ENCODE measurements at places on chromosomes 7 and 10.

DNA sequence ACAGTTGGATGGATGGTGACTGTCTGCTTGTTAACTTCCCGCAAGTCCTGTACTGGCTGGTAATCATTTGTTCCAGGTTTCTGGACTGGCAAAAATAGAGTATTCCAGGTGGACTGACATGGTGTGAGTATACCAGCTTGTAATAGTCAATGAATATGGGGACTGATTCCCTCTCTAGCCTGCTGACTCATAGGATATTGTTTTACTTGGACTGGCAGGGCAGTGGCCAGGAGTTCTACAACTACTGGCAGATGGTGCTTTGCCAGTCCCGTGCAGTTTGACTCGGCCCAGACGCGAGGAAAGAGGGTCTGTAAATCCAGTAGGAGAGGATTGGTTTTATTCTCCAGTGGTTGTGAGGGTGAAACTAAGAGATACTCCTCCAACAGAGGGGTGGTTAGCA is 78.0 kb downstream of the PRR15 start:
- no peak for DNase-seq

DNA sequence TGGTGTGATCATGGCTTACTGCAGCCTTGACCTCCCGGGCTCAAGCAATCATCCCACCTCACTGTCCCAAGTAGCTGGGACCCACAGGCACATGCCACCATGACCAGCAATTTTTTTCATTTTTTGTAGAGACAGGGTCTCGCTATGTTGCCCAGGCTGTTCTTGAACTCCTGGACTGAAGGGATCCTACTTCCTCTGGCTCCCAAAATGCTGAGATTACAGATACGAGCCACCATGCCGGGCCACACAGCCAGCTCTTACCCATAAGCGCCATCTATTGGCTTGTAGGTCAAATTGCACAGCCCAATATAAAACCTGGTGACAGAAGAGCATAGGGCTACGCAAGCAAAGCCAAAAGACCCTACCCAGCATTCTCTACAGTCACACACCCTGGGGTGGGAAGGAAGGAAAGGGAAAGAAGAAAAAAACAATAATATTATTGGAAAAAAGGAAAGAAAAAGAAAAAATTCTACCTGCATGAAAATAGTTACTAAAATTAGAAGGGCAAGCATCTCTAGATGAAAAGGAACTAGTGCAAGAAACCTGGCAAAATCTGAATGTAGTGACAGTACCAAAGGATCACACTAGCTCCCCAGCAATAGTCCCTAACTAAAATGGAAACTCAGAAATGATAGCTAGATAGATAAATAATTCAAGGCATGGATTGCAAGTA is 29.4 kb upstream of the AMPH start:
- peak; percentile 25 for DNase-seq

GRCh38 chr7:23117841-23118240 is 12.3 kb downstream of the KLHL7 start:
- DNase-seq, result no peak

DNA sequence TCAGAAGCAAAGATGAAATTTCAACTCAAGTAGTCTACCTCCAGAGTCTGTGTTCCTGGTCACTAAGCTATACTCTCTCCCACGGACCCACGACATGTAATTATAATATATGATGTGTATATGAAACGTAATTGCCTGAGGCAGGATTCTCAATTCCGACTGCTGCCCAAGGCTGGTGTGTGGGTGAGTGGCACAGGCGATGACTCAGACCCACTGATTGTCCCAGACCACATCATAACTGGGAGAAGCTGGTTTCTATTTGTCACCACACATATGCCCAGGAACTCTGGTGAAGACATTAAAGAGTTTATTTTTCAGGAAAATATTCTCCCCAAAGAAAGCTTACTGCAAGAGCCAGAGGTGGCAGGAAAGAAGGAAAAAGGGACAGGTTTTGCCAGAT is 219.3 kb downstream of the JAZF1 start:
- DNase-seq, result no peak

GRCh38 chr10:49615721-49616120 is 1.9 kb downstream of the CHAT start:
- no peak for DNase-seq

GRCh38 chr10:24897326-24897926 is 55.0 kb downstream of the PRTFDC1 start:
- DNase-seq, result no peak

- DNase-seq, result no peak
Measured at GRCh38 chr10:33666686-33667480, 332.4 kb upstream of the NRP1 start.

- no peak for DNase-seq
Measured at GRCh38 chr10:22443175-22443901, 98.0 kb downstream of the SPAG6 start.

GRCh38 chr10:17814973-17815372 is 5.8 kb downstream of the MRC1 start:
- no peak for DNase-seq

DNA sequence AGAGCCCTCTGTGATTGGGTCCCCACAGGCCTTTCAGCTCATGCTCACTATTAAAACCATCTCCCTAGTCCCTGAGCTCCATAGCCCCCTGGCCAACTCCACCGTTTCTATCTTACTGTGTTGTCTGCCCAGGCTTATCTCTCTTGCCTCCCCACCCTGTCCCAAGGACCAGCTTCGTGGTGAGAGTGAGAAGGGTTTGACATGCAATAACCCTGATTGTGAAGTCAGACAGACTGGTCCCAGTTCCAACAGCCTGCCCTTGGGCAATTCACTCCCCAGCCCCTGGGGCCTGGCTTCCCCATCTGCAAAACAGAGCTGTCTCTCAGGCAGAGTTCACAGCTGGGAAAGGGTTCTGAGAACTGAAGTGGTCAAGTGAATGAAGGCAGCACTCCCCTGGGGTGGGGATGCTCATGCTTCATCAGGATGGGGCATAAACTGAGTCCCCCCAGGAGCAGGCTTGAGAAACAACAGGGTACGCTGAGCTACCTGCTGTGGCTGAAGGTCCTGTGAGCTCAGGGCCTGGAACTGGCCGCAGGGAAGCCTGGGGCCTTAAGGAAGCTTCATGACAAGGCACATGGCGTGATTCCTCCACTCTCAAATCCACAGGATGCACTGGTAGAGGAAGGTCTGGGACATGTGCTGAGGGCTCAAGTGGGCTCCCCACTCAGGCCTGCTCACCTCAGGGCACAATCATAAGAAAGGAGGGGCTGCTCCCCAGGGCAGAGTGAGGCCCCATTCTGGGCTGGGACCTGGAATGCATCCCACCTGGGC is 1.8 kb upstream of the PPIF start:
- peak; percentile 16 for DNase-seq

GRCh38 chr7:7970531-7971307 is 2.1 kb downstream of the GLCCI1 start:
- no peak for DNase-seq

DNA sequence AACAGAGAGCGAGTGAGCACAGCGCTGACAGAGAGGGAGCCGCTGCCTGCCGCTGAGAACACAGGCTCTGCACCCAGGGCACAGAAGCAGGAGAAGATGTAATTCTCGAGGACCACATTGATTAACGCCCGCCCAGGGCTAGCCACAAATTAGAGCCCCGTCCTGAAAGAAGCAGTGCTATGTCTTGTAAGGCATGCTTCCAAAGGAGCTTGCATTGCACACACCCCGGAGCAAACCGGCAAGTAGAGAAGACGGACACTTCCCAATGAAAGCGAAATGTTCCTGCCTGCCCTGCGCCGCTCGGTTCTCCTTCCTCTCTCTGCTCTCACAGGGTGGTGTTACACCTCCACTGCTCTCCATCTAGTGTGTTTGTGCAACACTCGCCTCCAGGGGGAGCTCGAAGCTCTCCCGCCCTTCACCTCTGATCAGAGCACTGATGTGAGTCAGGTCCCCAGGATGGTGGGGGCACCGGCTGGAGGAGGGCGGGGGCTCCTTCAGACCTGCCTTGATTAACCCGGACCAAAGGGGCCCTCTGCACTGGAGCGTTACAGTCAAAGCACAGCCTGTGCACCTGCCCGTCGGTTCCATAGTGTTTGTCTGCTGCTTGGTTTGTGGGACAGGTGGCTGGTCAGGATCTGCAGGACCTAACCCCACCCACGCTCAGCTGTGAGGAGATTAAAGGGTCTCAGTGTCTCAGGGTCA is 316.5 kb downstream of the ADARB2 start:
- DNase-seq, result peak; percentile 81

DNA sequence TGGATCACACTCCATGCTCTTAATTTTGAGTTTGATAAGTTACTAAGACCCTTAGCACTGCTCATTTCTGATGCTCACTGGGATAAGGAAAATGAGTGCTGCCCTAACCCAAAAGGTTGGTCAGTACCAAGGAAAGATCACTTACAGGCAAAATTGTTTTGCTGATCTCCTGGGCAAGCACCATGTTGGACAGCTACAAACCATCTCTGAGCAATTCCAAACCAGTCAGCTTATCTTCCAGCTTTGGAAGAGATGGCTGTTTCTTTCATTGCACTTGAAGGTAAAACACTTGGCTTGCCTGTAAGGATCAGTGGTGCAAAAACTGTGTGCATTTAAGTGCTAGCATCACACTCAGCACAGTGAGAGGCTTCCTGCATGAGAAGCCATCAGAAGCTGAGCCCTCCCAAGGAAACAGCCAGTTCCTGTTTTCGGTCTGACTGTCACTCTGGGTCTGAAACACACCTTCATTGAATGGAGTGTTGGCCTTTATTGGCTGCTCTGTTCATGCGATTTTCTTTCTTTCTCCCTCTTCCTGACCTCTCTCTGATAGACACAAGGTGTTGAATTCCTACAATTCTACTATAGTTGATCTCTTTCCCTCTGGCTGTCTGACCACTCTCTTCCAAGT is 126.4 kb upstream of the GHITM start:
- DNase-seq, result no peak

DNA sequence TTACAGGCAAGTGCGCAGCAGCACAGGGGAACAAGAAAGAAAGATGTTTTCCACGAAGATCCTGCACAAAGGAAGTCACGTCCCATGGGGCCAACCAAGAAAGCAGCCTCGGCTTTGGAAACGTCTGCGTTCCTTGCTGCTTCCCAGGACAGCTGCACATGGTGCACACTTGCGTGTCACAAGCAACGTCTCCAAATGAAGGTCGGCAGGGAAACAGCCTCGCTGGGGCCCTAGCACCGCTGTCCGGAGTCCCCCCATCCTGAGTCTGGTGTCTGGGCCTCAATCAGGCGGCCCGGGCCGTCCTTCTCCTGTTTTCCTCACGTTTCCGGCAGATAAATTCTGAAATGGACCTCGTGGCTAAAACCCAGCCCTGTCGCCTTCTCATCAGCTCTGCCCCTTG is 206.2 kb downstream of the DIP2C start:
- DNase-seq, result peak; percentile 10

DNA sequence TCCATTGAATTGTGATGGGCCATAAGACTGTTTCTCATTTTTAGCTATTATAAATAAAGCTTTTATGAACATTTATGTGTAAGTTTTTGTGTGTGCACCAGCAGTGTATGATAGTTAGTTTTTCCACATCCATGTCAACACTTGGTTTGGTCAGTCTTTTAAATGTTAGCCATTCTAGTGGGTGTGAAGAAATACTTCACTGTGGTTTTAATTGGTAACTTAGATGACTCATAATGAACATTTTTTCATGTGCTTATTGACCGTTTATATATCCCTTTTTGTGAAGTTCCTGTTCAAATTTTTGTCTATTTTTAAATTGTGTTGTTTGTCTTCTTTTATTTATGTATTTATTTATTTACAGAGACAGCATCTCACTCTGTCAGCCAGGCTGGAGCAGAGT is 23.6 kb upstream of the PDK4 start:
- no peak for DNase-seq

- no peak for DNase-seq
Measured at GRCh38 chr10:29714096-29714874, 79.5 kb upstream of the SVIL start.

DNA sequence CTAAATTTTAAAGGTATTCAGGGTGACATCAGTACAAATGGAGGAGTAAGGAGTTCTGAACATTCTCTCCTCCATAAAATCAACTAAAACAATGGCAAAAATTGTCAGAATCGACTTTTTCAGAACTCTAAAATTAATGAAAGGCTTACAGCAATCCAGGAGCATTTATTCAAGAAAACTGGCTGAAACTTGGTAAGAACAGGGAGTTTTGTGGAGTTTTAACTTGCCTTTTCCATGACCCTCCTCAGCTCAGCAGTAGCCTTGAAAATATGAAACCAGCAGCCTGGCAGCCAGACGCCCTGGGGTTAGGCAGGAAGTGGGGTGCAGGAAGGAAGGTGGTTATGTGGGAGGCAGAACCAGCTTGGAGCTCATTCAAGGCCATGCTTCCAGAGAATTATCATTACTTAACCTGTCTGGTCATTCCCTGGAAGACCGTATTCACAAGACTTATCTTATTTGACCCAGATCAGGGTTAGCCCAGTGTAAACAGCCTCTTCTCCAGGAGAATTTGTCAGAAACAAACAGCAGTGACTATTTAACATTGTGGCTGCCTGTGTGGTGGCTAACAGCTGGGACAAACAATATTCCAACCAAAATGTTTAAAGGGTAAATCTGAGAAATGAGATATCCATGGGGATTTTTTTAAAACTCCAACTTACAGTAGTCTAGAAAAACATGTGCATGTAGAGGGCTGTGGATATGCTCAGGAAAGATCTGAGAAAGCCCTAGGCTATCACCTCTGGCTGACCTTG is 75.7 kb upstream of the MACROH2A2 start:
- no peak for DNase-seq

GRCh38 chr7:30165590-30165989 is 30.8 kb downstream of the MTURN start:
- no peak for DNase-seq

DNA sequence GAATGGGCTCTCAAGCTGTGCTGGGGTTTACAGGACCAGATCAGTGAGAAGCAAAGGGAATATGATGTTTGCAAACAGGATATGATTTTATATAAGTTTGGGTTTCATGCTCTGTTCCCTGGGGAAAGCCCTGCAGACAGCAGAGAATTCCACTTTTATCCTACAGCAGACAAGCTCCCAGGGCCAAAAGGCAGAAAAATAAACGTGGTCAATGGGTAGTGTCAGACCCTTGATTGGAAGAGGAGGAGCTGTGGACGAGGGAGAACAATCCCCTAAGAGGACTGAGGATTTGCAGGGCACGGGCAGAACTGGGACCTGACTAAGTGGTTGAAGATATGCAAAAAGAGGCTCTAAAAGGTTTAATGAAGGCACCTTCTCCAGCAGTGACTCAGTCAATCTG is 275.3 kb downstream of the HDAC9 start:
- DNase-seq, result no peak

GRCh38 chr10:111370101-111370500 is 293.3 kb downstream of the ADRA2A start:
- DNase-seq, result no peak

- DNase-seq, result no peak
Measured at GRCh38 chr10:97764519-97764931, 7.3 kb downstream of the SFRP5 start.

- DNase-seq, result no peak
Measured at GRCh38 chr7:94452239-94452638, 57.4 kb upstream of the CASD1 start.

- no peak for DNase-seq
Measured at GRCh38 chr7:111030336-111030735, 60.6 kb upstream of the LRRN3 start.

GRCh38 chr7:79241288-79242060 is 212.0 kb downstream of the MAGI2 start:
- DNase-seq, result no peak

DNA sequence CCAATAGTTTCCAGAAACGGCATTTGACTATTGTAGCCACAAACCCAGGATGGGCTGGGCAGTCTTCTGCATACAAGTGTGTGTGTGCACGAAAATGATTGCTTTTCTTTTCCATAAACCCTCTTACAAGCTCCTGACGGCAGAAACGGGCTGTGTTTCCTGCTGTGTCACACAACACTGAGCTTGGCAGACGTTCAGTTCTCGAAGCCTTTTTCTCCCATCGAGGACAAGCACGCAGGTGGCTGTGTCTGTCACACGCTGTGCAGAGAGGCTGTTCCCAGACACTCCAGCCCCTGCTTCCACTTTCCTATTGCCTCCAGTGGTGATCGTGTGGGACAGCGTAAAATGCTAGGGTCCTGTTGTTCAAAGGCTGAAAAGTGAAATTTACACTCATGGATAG is 32.1 kb downstream of the RBAK start:
- DNase-seq, result no peak

Measured in activated T-cell treated with anti-CD3 and anti-CD28 coated beads, Interleukin-2, amount 50 U/mL, for 48 hours (primary cell).